ENCODE measurements at places on chromosomes 5 and 9.

DNA sequence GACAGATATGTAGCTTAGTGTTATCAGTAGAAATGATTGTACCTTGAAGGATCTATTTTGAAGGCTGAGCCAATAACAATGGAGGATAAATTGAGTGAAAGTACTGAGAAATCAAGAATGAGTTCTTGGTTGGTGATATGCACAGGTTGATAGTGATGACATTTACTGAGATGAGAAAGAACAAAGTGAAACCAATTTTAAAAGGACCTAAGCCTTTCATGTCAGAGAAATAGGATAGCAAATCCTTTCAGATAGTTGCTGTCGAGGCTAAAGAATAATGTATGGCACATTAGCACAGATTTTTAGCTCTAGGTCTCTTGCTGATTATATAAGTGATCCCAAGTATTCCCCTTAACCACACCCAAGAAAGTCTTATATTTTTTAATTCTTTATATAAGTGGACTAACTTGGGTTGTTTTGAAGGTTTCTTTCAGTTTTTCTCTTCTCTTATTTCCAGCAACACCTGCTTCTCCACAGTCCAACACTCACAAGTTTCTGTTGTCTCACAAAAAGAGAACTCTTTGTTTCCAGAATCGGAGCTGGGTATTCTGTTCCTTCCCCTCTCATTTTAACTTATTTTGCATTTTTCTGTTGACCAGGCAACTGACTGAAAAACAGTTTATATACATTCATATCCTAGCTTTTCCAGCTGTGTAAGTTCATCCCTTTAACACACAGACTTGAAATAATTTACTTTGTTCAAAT lies 286.9 kb upstream of the ATP10B start:
- DNase-seq = no peak

- DNase-seq = no peak
Observed at GRCh38 chr9:9625248-9625647, 987.6 kb downstream of the PTPRD start.

DNA sequence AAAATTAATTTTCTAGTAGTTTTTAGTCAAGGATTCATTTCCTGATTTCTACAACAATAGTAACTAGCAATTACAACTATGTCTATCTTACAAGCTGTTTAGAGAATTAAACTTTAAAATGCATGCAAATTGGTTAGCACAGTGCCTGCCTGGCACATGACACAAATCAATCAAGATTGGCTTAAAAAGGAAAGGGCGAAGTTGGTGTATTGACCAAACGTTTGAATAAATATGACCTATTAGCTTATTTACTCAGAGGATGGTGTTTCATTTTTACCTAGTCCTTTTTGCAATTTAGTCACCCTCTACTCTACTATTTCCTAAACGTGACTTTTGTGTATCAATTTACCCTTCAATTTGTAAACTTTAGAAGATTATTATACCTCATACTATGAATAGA lies 83.5 kb downstream of the GDA start:
- DNase-seq = no peak

DNA sequence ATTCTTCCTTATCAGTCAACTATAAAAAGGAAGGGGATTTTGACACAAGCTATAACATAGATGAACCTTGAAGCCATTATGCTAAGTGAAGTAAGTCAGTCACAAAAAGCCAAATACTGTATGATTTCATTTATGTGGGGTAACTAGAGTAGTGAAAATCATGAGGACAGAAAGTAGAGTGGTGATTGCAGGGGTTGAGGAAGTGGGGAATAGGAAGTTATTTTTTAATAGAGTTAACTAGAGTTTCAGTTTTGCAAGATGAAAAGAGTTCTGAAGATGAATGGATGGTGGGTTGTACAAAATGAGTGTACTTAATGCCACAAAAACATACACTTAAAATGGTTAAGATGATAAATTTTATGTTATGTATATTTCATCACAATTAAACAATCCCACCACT lies 65.4 kb upstream of the FAM174A start:
- no peak for DNase-seq

DNA sequence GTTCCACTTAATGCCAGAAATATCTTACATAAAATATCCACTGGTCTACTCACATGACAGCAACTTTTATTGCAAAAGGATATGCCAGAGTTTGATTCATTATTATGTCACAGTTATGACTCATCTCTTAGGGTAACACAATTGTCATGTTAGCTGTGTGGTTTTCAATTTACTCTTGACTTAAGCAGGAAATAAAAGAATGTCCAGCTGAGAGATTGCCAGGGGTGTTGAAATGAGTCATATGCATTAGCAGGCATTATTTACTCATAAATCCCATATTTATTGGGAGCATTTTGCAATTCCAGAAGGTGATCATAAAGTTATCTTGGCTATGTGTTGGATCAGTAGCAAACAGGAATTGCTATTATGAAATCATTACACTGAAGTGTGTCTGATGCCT lies 1164.6 kb upstream of the CDH18 start:
- DNase-seq = peak; percentile 18

GRCh38 chr5:53173083-53173482 lies 63.5 kb upstream of the MOCS2 start:
- no peak for DNase-seq

DNA sequence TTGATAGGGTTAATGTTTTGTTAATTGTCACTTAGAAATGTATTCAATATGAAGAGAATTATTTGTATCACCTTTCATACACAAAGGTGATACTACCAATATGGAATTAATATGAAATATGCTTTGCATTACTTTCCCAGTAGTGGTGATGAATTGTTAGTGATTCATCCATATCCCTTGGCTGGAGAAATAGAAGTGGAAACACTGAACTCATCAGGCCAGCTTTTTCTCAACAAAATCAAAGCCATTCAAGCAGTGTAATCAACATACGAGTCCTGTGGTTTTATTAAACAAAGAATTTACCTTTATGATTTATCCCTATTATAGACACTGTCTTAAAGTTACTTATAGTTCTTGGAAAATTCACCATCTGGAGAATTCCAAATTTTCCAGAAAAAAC lies 264.0 kb upstream of the MEF2C start:
- no peak for DNase-seq

DNA sequence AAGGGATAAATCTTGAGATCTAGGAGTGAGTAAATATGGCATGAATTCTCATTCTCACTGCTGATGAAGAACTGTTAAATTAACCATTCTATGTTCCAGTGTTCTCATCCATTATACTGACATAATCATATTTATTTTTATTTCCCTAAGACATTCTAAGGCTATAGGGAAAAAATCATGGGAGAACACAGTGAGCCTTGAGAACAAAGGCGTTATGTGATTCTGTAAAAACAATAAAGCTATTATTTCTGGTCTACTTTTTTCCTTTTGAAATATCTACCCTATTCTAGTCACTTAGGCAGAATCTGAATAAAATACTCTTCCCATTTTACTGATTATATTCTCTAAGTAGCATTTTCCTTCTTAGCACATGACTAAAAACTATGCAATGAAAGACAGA lies 155.7 kb upstream of the ADAMTS16 start:
- DNase-seq = no peak

DNA sequence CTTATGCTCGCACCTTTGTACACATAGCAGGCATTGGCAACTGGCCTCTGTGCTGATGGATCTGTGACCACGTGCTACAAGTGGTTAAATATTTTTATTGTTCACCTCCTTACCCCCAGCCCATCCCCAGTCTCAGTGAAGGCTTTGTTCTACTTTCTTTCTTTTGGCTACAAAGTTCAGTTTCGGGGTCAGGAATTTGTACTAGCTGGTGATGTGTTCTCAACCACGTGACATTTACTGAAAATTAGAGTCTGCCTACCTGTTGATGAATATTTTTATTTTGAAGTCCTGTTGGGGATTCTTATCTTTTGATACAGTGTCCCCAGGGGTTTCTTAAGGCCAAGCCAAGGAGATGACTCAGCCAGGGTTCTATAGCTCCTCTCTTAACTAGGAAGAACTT lies 47.8 kb downstream of the C9orf57 start:
- DNase-seq = peak; percentile 51

GRCh38 chr9:114685951-114686350 lies 4.0 kb upstream of the TEX48 start:
- no peak for DNase-seq

GRCh38 chr5:143791848-143792731 lies 19.9 kb upstream of the HMHB1 start:
- DNase-seq = no peak

DNA sequence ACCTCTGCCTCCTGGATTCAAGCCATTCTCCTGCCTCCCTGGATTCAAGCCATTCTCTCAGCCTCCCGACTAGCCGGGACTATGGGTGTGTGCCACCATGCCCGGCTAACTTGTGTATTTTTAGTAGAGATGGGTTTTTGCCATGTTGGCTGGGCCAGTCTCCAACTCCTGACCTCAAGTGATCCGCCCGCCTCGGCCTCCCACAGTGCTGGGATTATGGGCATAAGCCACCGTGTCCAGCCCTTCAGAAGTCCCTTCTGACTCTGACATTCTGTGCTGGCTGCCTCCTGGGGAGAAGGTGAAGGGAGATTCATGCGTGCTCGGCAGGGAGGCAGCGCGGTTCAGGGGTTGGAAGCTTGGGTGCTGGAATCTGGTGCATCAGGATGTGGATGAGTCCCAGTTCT lies 28.8 kb downstream of the PRRX2 start:
- no peak for DNase-seq

- DNase-seq = no peak
Observed at GRCh38 chr5:57452885-57453284, 29.7 kb downstream of the ACTBL2 start.

GRCh38 chr5:157072508-157072907 lies 13.6 kb upstream of the HAVCR1 start:
- no peak for DNase-seq

- DNase-seq = no peak
Observed at GRCh38 chr9:100294806-100295205, 57.9 kb downstream of the TEX10 start.

DNA sequence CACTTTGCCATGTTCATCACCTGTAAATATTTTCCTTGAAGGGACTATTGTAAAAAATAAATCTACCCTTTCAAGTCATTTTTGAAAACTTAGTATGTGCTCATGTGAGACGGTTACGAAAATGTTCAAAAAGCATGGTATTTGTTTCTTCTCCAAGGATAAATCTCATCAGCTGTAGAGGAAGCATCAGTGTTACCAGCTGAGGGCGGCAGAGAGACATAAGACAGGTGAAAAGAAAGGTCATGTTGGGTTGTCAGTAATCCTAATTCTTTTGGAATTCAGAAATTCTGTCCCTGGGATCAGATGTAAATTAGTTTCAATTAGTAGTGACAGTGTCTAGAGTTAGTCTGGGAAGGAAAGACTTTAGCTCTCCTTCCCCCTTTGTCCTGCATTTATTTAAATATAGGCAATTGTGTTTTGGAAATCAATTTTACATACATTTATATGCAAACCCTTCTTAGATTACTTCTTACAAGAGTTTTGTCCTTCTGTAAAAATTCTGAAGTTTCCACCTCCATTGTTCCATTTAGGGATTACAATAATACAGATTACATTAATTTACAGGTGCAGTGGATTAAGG lies 791.9 kb upstream of the CDH6 start:
- DNase-seq = no peak

GRCh38 chr5:154087260-154087659 lies 48.5 kb downstream of the MFAP3 start:
- DNase-seq = no peak

- DNase-seq = no peak
Observed at GRCh38 chr5:52706775-52707174, 80.9 kb upstream of the ITGA1 start.

- DNase-seq = no peak
Observed at GRCh38 chr9:89461265-89461664, 36.6 kb downstream of the SEMA4D start.

DNA sequence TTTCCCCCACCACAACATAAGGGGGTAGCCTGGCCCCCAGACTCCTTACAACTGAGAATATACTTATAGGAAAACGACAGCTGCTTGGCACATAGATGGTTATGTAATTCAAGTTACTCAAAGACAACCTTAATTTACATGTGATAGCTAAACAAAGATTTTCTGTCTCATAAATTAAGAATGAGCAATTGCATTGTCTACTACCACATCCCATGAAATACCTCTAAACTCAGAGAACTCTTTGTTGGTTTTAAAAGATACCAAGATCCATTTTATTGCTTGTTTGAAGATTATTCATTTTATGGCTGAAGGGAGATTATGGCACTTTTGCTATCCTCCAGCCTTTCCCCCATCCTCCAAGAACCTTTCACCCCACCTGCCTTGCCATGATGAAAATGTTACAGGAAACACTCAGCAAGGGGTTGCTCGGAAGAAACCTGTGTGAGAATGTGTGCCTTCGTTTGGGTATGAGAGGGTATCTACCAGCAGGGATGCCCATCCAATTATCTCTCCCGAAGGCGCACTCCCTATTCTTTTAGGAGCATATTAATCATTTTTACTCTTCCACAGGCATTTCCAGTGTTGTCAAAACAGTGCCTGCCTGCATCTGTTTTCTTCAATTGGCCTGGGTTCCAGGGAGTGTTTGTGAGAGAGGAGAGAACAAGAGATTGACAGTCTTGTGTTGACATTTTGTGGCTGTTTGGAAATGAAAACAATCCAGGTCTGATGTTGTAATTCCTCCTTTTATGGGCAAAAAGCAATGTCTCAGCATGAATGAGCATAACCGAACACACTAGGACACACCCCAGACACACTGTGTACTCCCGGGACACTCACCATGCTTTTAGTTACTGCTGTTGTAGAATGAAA lies 208.0 kb upstream of the ANKRD55 start:
- DNase-seq = no peak

- DNase-seq = no peak
Observed at GRCh38 chr5:143761663-143762062, 50.3 kb upstream of the HMHB1 start.

DNA sequence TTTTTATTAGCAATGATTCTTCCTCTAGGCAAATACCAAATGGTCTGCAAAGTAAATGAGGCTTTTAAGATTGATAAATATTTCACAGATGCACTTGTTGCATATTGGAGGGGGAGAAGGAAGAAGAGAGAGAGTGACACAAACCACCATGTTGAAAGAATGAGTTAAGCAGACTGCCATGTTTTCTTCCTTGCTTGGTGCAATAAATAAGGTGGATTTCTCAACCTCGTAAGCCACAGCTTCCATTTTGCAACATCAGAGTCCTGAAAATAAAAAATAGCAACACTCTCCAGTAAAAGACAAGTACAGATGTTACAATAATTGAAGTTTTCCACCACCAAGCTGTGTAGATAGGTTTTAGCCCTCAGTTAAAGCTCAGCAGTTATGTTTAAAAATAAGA lies 202.9 kb downstream of the SGCD start:
- DNase-seq = no peak

GRCh38 chr9:21070171-21070571 lies 7.6 kb downstream of the IFNB1 start:
- peak; percentile 28 for DNase-seq

- DNase-seq = peak; percentile 4
Observed at GRCh38 chr9:7033076-7034045, 275.6 kb downstream of the KDM4C start.
